ENCODE measurements at places on chromosomes 16 and 17.
A peak's percentile ranks its signal among the peaks of the same experiment; 100 is the strongest.

- DNase-seq: no peak
These were observed at the start of gene CD300H for GRCh38 chr17:74567397-74567796. CD300H (minus strand) TSS chr17:74567509.

GRCh38 chr16:77993111-77993985 is 29.0 kb upstream of the CLEC3A start:
- no peak for DNase-seq

GRCh38 chr16:54282202-54282927 is 4.2 kb downstream of the IRX3 start:
- DNase-seq: no peak

DNA sequence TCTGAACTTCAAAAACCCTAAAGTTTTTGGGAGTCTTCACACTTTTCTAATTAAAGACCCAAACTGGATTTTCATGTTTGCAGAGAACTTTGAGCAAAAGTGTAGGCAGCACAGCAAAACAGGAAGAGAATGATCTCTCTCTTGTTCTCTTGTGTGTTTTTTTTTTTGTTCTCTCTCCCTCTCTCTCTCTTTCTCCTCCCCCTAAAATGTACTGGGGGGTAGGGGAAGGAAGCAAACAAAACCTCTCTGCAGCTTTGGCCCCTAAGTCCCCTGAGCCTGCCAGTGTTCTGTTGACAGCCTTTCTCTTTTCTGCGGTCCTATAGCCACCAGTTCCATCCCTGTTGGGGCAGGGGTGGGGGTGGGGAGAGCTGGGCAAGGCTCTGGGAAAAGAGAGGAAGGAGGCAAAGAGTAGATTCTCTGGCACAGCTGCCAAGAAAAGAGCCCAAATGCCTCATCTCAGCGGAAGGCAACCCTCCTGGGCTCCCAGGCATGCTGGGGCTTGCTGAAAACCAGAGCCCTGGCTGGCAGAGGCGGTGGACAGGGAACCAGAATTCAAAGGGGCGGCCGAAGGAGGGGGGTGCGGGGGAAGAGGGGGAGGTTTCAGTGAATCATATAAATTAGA is 295.3 kb downstream of the SOX9 start:
- DNase-seq: no peak

DNA sequence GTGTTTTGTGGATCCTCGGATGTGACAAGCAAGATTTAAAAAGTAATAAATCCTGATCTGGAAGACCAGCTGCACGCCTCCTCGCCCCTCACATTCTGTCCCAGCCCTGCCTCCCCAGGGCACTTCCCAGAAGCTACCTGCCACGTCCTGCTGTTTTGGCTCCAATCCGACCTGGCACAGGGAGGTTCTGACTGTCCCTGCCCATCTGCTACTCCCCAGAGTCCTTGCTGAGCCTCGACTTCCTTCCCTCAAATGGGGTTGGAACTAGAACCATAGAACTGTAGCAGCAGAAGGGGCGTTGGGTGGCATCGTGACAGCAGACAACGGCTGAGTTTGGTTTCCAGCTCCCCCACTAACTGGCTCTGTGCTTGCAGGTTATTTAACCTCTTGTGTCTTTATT is 71.7 kb downstream of the RPH3AL start:
- DNase-seq: no peak

DNA sequence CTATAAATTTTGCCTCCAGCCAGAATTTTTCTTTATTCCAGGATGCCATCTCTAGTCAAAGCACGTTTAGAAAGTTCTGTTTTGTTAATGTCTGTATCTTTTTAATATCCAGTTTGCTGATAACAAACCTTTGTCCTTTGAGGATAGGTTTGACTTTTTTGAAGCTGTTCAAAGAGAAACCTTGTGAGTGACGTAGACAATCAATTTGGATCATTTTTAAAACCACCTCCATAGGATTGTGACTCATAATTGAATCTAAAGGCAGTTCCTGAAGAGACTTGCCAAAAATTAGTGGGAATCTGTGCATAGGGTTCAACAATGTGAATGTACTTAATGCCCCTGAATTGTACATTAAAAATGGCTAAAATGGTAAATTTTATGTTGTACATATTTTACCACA is 5.9 kb downstream of the KRT31 start:
- no peak for DNase-seq

- no peak for DNase-seq
These were observed 127.3 kb downstream of the CDRT15L2 start for GRCh38 chr17:20706751-20707373.

GRCh38 chr16:2883458-2883908 is 468 bp downstream of the FLYWCH2 start:
- no peak for DNase-seq

- no peak for DNase-seq
These were observed 185.5 kb downstream of the WWOX start for GRCh38 chr16:78284957-78285434.

DNA sequence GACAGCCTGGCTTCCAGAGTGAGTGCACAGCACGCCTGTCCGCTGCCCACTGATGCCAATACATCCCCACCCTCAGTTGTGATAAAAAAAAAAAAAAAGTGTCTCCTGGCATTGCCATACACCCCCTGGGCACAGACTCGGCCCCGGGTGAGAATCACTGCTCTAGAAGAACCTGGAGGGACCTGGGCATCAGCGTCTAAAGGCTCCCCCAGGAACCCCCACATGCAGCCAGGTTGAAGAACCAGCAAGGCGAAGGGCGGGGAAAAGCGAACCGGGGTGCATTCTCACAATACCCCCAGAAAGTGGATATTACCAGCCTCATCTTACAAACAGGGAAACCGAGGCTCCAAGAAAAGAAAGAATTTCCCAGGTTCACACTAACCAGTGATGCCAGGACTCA is 27.7 kb downstream of the TBC1D16 start:
- no peak for DNase-seq

DNA sequence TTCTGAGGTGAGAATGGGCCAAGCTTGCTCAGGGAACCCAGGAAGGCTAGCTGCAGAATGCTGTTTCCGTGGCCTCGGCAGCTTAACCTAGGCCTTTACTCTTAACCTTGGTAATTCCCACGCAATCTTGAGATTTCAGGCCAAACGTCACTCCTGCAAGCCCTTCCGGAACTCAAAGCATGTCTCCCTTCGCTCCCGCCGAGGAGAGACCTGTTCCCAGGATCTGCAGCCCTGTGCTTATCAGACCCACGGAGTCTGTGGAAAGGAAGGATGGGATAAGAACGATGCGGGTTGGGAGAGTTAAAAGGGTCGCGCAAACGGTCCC is 524 bp upstream of the ZFP3 start:
- no peak for DNase-seq

- no peak for DNase-seq
These were observed 12.6 kb downstream of the KCTD2 start for GRCh38 chr17:75059369-75060345.

DNA sequence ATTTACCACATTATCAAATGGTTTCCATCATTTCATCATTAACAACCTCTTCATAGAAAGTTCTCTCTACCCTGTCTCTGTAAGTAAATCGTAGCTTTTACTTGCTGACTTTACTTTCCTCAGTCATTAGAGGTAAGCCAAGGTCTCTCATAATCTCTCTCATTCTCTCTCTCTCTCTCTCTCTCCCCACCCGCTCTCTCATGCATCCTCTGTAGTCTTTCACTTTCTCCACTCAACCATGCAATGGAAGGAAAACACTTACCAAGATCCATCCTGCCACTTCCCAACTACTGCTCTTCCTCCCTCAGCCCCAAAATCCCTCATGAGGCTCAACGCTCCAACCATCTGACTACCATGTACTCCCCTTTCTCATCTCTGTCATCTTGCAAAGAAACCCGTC is 6.1 kb downstream of the CEP112 start:
- DNase-seq: no peak

DNA sequence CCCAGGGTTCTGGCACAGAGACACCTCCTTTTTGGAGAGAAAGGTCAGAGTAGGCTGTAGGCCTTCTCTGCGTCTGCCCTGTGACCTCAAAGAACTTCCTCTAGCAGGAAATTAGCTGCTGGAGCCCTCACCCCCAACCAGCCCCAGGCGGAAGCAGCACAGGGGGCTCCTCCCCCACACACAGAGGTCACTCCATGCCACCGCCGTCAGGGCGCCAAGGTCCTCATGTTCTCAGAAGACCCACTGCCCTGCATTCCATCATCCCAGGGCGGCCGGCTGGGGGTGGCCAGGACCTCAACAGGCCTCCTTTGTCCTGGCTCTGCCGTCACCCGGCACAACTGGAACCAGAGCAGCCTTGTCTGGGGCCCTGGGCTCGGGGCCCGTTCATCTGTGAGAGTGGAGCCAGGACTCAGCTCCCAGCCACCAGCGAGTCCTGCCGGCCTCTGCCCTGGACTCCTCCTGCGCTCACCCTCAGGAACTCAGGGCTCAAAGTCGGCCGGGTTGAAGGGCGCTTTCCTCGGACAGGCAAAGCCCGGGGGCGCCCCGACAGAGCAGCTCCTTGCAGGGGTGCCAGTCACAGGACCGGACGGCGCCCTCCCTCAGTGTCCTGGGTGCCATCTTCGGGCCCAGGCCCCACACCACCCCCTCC is 1.2 kb downstream of the TMC6 start:
- peak; percentile 93 for DNase-seq

GRCh38 chr17:41343029-41343428 is 7.6 kb downstream of the KRT33A start:
- DNase-seq: no peak

DNA sequence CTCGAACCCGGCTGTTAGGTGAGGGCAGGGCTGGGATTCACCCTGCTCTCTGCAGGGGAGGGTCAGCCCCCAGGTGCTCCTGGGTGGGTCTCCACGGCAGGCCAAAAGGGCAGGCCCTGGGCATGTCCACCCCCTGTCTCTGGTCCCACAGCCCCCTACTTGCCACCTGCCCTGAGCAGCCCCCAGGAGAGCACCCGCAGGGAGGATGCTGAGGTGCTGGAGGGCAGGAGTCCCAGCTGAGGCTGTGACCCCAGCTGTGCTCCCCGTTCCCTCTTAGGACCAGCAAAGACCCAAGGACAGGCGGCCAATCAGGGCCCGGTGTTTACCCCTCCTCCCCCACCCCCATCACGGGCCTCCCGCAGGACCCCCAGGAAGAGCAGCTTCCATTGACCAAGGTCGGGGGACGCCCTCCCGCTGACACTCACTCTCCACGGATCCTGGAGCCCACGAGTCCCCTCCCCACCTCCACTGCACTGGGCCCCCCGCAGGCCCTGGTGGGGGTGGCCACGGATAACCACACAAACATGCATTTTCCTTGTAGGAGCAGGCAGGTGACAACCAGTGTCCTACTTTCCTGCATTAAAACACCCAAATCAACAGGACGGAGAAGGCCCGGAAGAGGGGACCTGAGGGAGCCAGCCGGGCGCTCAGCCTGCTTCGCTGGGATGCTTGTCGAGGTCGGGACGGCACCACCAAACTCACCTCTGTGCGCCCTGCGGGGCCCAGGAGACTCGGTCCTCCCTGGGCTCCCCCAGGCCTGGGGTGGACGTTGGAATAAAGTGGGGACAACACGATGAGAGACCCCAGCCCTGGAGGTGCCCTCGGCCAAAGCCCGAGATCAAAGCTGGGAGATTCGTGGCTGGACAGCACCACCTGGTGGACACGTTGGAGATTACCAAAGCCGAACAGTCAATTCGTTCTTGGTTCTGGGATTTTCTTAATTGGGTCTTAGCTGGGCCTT is 22.5 kb upstream of the ENPP7 start:
- DNase-seq: peak; percentile 42

Data from kidney capillary endothelial cell (primary cell).